ENCODE measurements at places on chromosomes 5 and 9.

DNA sequence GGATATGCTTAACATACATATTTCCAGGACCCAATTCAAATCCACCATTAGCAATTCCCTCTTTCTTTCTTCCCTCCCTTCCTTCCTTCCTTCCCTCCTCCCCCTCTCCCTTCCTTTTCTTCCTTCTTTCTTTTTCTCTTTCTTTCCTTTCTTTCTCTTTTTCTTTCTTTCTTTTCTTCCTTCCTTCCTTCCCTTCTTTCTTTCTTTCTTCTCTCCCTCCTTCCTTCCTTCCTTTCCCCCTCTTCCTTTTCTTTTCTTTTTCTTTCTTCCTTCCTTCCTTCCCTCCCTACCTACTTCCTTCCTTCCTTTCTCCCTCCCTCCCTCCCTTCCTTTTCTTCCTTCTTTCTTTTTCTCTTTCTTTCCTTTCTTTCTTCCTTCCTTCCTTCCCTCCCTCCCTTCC is 332.0 kb downstream of the TMEM161B start:
- DNase-seq = no peak

DNA sequence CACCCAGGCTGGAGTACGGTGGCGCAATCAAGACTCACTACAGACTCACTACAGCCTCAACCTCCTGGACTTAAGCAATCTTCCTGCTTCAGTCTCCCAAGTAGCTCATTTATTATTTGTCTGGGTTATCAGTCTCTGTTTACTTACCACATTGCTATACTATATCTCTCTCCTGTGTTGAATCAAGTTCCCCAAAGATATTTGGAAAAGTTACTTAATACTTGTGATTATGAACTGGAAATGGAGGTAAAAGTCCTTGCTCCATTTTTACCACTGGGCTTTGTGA is 55.6 kb downstream of the ANGPTL2 start:
- no peak for DNase-seq

GRCh38 chr5:53940921-53941320 is 369.5 kb downstream of the ARL15 start:
- DNase-seq = no peak

- no peak for DNase-seq
Measured at GRCh38 chr5:9681706-9682105, 51.6 kb upstream of the TAS2R1 start.

DNA sequence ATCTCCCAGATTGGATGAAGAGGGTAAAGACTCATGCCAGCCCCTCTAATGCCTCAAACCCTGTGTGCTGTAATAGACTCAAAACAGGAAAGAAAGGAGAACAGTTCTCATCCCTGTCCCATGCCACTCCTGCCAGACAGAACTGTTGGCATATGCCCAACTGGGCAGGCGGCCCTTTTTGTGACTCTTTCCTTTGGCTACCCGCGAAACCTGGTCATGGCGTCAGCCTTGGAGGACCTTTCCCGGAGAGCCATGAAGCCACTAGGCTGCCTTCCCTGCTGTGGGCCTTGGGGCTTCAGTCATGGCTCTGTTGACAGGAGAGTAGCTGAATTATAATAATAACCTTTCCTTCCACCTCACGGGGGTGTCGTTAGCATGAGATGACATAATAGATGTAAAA is 75.9 kb upstream of the SEMA6A start:
- no peak for DNase-seq

DNA sequence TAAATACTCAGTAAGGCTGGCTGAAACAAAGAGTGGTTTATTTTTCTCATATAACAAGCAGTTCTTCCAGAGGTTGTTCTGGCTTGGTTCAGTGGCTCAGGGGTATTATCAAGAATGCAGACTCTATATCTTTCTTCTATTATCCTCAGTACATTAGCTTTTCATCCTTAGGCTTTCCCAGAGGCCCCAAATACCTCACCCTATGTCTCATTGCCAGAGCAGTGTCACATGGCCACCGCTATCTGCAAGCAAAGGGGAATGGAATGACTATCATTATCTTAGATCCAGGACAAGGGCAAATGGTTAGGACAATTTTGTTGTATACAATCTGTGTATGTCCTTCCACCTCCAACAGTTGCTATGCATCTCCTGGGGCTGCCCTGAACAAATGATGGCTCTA is 69.0 kb upstream of the SNX2 start:
- DNase-seq = no peak

DNA sequence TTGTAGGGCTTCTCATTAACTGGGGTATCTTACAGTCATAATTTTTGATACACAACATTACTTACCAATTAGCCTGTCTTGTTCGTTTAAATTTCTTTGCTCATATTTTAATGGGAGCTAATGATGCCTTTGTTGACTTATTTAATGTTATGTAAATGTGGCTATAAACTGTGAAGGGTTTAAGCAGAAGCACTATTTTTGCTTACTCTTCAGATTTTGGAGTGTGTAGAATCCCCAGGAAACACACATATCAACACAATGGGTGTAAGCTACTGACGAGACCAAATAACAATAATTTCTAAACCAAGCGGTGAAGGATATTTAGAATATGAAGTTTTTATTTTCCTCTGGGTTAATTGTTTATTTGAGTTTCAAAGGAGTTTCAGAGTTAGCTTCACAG is 452.5 kb downstream of the EBF1 start:
- no peak for DNase-seq

- no peak for DNase-seq
Measured at GRCh38 chr9:35757226-35757891, 3.3 kb upstream of the MSMP start.

DNA sequence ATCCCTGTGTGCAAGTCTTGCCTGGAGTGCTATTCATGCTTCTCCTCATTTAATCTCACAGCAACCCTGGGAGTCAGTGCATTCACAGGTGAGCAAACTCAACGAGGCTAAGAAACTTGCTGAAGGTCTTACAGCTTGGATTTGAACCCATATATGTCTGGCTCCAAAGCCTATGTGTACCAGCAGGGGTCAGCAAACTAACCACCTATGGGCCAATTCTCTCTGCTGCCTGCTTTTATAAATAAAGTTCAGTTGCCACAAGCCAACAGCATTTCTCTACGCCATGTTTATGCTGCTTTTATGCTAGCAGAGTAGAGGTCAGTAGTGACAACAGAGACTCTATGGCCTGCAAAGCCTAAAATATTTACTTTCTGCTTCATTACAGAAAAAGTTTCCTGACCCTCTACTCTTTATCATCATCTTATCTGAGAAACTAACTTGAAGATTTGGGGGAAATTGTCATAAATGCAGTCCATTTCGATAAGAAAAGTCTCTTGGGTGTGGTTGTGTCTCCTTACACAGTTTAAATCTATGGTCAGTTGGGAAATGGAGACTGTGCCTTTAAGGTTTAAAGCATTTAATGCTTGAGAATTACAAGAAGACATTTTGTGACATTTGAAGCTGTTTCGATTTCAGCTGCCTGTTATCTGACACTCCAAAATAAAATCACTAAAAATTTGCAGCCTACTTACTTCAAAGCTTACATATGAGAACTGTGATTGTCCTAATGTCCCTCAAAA is 137.7 kb downstream of the PRELID2 start:
- no peak for DNase-seq

DNA sequence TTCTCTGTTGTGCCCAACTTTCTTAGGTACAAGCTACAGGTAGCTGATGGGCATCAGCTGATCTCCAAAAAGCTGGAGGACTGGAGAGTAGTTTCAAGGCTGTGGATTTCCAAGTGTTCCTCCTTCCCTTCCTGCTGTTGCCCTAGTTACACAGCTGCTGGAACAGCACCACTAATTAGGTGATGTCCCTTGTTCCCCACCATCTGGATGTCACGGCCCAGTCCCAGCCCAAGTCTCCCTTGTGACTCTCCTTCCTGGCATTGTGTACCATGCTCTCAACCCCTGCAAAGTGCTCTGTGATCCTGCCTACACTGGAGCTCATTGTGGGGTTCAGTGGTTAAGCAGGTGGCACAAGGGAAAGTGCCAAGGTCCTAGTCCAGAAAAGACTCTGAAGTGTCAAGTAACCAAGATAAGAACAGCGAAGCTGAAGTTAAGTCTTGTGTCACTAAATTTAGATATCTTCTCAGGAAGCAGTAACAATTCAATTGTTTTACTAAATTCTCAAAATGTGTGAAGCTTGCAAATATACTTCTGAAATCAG is 604.5 kb downstream of the ISL1 start:
- no peak for DNase-seq
